Effector CD8-positive, alpha-beta T cell (primary cell): ENCODE measurements at places on chromosomes 16 and 17.

DNA sequence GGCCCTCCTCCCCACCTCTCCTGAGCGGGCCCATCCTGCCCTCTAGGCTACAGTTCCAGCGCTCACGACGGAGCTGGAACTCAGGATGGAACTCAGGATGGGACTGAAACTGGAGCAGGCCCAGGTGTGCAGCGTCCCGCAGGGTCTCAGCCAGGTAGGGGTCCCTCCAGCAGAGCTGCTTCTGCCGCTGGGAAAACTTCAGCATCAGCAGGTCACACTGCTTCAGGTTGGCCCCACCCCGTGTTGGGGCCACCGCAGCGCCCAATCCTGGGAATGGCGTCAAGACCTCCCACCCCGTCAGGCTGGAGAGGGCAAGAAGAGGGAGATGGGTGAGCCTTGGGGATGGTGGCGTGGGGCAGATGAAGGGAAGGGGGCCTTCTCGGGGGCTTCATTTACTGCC, 62.6 kb upstream of the TMEM97 start:
- DNase-seq, result no peak

GRCh38 chr17:7835814-7836595, 2.0 kb downstream of the KDM6B start:
- peak; percentile 55 for DNase-seq

DNA sequence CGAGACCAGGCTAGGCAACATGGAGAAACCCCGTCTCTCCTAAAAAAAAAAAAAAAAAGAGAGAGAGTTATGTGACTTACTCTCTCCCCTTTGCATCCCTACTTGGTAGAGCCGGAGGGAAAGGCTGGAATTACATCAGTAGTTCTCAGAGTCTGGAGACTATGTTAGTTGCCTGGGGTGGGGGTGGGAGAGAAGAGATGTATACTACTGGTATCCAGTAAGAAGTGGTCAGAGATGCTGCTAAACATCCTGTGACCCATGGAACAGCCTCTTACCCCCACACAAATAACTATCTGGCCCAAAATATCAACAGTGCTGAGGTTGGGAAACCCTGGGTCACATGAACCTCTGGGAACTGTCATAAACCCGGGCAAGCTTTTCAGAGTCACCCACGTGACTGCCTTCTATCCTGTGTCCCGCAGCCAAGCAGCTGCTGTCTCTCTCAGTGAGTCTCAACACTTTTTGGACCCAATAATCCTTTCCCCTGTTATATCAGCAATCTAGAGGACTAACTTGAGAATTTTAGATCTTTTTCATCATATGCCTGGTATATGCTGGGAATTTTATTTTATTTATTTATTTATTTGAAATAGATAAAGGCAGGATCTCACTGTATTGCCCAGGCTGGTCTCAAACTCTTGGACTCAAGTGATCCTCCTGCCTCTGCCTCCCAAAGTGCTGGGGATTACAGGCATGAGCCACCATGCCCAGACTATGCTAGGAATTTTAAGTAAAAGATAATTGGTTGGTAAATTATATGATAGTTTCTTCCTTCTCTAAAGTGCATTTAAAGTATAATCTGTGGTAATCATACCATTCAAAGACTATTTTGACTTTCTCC, 8.7 kb downstream of the EIF1 start:
- DNase-seq, result no peak

DNA sequence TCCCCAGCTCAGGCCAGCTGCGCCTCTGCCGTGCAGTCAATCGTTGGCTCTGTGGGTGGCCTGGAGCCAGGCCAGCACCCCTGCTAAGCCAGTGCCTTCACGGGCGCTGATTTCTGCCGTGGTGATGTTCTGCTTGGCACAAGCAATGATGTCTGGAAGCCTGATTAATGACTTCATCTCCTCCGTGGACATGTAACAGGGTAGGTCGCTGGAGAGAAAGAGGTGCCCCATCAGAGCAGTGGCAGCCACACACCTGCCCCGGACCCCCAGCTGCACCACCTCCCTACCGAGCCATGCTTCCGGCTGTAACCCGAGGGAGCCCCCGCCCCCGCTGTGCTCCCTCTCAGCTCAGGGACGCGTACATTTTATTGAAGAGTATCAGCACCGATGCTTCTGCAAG, 1.9 kb downstream of the ARL16 start:
- DNase-seq, result no peak

DNA sequence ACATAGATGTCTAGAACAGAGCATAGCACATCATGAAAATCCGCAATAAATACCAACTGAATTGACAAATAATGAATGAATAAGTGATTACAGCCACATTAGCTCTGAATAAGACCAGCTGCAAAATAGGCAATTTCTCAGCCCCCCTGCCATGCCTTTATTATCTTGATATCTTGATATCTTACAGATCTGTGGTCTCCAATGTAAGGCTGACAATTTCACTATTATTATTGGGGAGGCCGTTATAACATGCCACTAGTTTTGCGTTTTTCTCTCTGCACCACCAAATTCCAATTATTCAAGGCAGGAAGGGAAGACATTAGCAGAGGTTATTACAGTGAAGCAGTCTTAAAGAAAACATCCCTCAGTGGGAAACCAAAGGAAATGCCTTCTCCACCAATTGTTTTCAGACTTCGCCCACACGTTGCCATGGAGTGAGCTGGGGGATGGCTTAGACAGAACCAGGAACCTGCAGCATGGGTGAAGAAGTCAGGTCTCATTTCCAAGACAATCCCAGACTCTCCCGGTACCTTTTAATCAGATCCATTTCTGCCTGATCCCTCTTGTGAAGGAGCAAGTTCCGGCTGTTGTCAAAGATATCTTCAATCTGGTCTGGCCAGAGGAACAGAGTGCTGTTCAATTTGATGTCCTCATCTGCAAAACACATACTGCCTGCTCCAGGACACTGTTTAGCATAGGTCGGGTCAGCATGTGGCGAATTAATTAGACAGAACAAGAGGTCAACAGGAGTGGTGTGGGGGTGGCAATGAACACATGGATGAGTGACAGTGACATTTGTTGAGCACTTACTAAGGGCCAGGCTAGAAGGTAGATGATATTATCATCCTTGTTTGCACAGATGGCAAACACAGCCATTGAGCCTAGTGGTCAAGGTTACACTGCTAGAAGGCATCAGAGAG, 46.4 kb downstream of the DNAH3 start:
- DNase-seq, result no peak

GRCh38 chr17:30323895-30324319, 9.9 kb downstream of the TMIGD1 start:
- no peak for DNase-seq

DNA sequence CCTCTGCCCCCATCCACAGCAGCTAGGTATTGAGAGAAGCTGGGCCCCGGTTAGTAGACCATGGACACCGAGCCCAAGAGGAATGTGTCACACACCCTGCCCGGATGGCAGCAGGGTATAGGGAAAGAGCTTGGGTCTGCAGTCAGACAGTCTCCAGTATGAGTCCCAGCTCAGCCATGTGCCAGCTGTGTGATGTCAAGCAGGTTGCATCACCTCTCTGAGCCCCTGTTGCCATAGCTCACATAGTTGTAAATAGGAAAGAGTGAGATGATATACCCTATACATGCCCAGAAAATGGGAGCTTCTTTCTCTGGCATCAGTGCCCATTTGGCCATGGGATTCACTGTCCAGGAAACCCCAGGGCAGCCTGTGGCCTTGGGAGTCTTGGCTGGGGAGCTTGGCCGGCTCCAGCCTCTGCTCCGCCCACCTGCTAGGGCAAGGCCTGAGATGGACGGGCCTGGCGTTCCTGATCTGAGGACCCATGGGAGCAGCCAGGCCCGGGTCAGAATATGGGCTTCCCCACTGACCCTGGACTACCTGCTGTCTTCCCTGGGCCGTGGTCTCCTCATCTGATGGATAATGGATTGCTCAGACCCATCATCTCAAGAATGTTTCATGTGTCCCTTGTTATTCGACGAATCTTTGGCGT, 13.2 kb downstream of the CD300LG start:
- DNase-seq, result no peak

- no peak for DNase-seq
These were observed 53.5 kb upstream of the INTS2 start for GRCh38 chr17:61981323-61981722.

- no peak for DNase-seq
These were observed 41.4 kb downstream of the CMIP start for GRCh38 chr16:81485824-81486539.

- peak; percentile 54 for DNase-seq
These were observed 7.0 kb upstream of the C1QTNF8 start for GRCh38 chr16:1102921-1103635.

GRCh38 chr16:67902831-67903230, 9.8 kb downstream of the PSKH1 start:
- no peak for DNase-seq
